B cell (primary cell): ENCODE measurements at places on chromosomes 5 and 9. TPM values are rescaled to one million over a fixed set of nuclear protein-coding genes. Genes with fewer than 3 reads are reported as not detected.

DNA sequence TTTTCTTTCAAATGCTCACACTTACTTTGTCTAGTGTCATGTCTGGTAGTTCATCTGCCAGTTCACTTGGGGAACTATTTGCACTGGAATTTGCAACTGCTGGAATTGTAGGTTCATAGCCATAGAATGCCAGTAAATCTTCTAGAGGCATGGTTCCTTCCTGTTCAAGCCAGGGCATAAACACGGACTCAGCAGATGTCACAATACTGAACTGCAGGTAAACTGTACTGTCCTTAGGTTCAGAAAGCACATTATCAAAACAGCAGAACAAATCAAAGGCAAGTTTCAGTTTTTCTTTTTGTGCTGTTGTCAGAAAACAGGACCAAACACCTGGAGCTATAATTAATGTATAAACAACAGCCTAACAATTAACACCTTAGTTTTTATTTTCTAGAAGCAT lies 13.1 kb downstream of the MIER3 start:
- H3K27me3 ChIP-seq, result no peaks in the 10 kb centered on the region
- no peak overlapping the region for H3K27ac ChIP-seq
- H3K4me3 ChIP-seq, result no peak overlapping the region
- peaks cover 8% of the 10 kb centered on the region for H3K36me3 ChIP-seq
- DNase-seq, result no peak

Gene CDKN2A
- 9.5 and 11.7 TPM in 2 replicates for total RNA-seq

DNA sequence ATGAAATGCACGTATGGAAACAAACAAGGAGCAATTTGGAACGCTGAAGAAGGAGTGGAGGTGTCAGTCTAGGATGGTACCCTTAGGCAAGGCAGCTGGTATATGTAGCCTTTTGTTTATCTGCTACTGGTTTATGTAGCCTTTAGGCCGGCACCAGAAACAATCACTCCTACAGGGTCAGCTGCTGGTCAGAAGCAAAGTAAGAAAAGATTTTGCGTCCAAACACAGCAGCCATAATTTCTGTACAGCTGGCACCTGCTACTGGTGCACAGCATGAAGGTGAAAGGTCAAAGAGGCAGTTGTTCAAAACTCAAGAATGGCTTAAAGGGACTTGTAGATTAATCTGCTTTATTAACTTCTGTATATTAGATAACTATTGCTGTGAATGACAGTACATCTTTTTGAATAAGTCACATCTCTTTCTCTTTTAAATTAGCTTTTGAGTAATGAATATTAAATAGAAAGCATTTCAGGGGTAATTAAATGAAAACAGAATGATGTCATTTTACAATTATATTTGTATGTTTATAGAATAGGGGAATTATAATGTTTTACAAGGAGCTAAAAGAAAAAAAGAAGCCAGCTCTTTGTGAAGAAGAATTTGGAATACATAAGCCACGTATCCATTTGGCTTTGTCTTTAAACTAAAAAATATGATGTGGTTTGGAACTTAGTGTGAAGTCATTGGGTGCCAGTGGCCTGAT lies 33.1 kb upstream of the TLX3 start:
- no peaks in the 10 kb centered on the region for H3K36me3 ChIP-seq
- H3K4me3 ChIP-seq, result no peak overlapping the region
- H3K27ac ChIP-seq, result no peak overlapping the region
- DNase-seq, result no peak

Gene RXRA
- total RNA-seq, result 6.7 and 6.8 TPM in 2 replicates

GRCh38 chr5:40386289-40386688 lies 293.4 kb upstream of the PTGER4 start:
- peaks cover 43% of the 10 kb centered on the region for H3K4me1 ChIP-seq
- peak; percentile 52 for DNase-seq
- H3K27me3 ChIP-seq, result no peaks in the 10 kb centered on the region
- H3K36me3 ChIP-seq, result no peaks in the 10 kb centered on the region
- no peak overlapping the region for H3K4me3 ChIP-seq

DNA sequence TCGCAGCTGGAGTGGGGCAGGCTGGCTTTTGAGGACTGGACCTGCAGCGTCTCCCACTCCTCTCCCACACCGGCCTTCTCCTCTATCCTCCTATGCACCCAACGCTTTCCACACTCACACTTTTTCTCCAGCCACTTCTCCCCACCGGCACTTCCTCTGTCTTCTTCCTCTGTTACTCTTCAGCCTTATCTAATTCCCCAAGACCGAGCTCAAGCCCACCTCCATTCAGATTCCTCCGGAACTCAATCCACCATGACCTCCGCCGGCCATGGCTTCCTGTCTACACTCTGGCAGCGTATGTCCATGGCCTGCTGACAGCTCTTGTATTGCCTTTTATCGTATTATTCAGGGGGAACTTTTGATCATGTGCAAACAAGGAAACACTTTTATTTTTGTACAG lies 545 bp upstream of the OR2V1 start:
- H3K27ac ChIP-seq, result no peak overlapping the region
- peaks cover 27% of the 10 kb centered on the region for H3K27me3 ChIP-seq
- H3K4me1 ChIP-seq, result no peaks in the 10 kb centered on the region
- H3K36me3 ChIP-seq, result no peaks in the 10 kb centered on the region
- no peak overlapping the region for H3K4me3 ChIP-seq

Gene SAXO1
- total RNA-seq, result 0.07 TPM in 1 of 2 replicates, not detected in the other

- no peak overlapping the region for H3K27ac ChIP-seq
- H3K27me3 ChIP-seq, result no peaks in the 10 kb centered on the region
- no peak for DNase-seq
Measured at GRCh38 chr9:26781906-26782305, 110.7 kb downstream of the CAAP1 start.

DNA sequence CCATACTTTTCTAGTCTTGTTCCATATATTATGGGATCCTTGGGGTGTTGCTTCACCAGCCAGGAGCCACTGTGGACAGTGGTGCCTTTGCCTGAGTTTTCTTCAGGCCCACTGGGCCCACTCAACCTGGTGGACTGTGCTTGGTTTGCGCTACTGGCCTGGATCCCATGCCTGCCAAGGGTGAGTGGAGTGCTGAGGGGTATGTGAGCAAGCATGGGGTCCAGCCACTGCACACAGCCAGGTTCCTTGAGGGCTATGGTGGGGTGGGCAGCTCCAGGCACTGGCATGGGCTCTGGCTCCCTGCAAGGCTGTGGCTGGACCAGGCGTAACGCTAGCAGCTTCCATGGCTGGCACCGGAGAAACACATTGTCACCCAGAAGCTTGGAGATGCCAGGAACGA lies 13.2 kb upstream of the PRR16 start:
- no peaks in the 10 kb centered on the region for H3K4me1 ChIP-seq
- H3K4me3 ChIP-seq, result no peak overlapping the region
- DNase-seq, result no peak
- no peak overlapping the region for H3K27ac ChIP-seq
- no peaks in the 10 kb centered on the region for H3K27me3 ChIP-seq

Gene SHB
- total RNA-seq, result 1.5 and 1.9 TPM in 2 replicates

Gene RGS7BP
- total RNA-seq, result not detected in 2 replicates

DNA sequence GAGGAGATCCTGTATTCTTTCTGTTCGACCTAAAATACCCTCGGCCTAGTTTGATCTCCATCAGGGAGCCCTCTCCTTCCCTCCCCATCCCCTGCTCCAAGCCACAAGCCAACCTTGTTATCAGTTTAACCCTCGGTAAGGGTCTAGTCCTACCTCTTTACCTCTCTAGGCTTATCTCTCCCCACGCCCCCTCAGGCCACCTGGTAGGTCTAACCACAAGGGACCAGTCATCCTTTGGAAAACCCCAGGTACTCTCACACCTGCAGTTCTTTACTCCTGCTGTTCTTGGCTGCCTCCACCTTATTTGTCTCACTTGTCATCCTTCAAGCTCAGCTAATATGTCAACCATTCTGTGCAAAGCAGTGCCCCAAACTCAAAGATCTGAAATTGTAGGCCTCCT lies 78.7 kb downstream of the RAD23B start:
- H3K36me3 ChIP-seq, result no peaks in the 10 kb centered on the region
- H3K4me3 ChIP-seq, result no peak overlapping the region
- no peaks in the 10 kb centered on the region for H3K4me1 ChIP-seq
- H3K27ac ChIP-seq, result no peak overlapping the region

DNA sequence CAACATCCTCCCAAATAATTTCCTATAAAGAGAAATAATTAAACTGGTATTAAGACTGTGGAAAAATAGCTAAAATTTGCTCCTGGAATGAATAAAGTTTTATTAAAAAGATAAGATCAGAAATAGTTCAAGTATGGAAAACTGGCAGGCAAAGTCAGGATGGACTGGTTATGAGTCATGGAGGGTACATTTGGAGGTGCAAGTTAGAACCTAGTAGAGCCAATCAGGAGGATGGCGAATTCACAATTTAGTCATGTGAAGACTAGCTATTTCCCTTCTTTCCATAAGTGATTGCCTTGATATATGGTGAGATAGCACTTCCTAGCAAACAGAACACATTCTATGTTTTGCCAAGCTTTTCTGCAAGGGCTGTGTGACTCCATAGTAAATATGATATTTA lies 1303.5 kb downstream of the EFNA5 start:
- no peak overlapping the region for H3K4me3 ChIP-seq
- no peak overlapping the region for H3K27ac ChIP-seq
- DNase-seq, result no peak
- H3K4me1 ChIP-seq, result no peaks in the 10 kb centered on the region
- no peaks in the 10 kb centered on the region for H3K36me3 ChIP-seq
- no peaks in the 10 kb centered on the region for H3K27me3 ChIP-seq

GRCh38 chr5:98927242-98927988 lies 1.4 kb downstream of the CHD1 start:
- H3K27ac ChIP-seq, result peak overlapping the region; percentile 93
- peak overlapping the region; percentile 92 for H3K4me3 ChIP-seq
- peak; percentile 79 for DNase-seq
- peaks cover 37% of the 10 kb centered on the region for H3K36me3 ChIP-seq
- H3K27me3 ChIP-seq, result no peaks in the 10 kb centered on the region
- H3K4me1 ChIP-seq, result peaks cover 36% of the 10 kb centered on the region

Gene CDC25C
- total RNA-seq, result not detected in 2 replicates

- no peak for DNase-seq
- no peaks in the 10 kb centered on the region for H3K27me3 ChIP-seq
- peaks cover 19% of the 10 kb centered on the region for H3K4me1 ChIP-seq
Measured at GRCh38 chr5:126757713-126758357, 19.1 kb upstream of the LMNB1 start.

- H3K4me1 ChIP-seq, result no peaks in the 10 kb centered on the region
- H3K27ac ChIP-seq, result no peak overlapping the region
- H3K27me3 ChIP-seq, result no peaks in the 10 kb centered on the region
- H3K4me3 ChIP-seq, result no peak overlapping the region
- no peak for DNase-seq
Measured at GRCh38 chr5:146331423-146331822, 7.2 kb upstream of the POU4F3 start.

DNA sequence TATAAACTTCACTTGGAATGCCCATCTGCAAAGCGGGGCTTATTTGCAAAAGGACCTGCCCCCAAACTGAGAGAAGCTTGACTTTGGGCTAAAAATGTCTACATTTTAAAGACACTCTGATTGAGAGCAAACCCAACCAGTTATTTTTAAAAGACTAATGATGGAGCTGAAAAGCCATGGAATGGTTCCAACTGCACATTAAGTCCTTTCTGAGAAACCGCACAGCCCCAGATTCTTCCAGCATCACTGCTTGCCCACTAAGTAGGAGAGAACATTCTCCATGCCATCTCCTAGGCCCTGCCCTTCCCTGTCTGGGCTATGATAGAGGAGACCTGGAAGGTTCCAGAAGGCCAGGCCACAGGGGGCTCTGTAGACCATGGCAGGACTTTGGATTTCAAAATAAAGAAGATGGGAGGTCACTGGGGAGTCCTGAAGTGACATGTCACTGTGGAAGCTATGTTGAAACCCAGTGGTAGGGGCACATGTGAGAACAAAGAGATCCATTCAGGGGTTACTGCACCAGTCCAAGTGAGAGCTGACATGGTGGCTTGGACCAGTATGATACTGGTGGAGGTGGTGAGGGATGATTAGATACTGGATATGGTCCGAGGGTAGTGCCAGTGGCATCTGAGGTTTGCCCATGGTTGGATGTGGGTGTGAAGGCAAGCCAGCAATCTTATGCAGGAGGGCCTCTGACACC lies 179.2 kb downstream of the DAB2IP start:
- H3K4me1 ChIP-seq, result no peaks in the 10 kb centered on the region
- no peaks in the 10 kb centered on the region for H3K36me3 ChIP-seq
- no peak for DNase-seq
- H3K27ac ChIP-seq, result no peak overlapping the region
- no peaks in the 10 kb centered on the region for H3K27me3 ChIP-seq
